ENCODE measurements at places on chromosomes 4 and X. TPM values are rescaled to one million over a fixed set of nuclear protein-coding genes. Genes with fewer than 3 reads are reported as not detected.

- no peak for DNase-seq
Observed at GRCh38 chr4:21248331-21248730, 548.1 kb downstream of the PACRGL start.

DNA sequence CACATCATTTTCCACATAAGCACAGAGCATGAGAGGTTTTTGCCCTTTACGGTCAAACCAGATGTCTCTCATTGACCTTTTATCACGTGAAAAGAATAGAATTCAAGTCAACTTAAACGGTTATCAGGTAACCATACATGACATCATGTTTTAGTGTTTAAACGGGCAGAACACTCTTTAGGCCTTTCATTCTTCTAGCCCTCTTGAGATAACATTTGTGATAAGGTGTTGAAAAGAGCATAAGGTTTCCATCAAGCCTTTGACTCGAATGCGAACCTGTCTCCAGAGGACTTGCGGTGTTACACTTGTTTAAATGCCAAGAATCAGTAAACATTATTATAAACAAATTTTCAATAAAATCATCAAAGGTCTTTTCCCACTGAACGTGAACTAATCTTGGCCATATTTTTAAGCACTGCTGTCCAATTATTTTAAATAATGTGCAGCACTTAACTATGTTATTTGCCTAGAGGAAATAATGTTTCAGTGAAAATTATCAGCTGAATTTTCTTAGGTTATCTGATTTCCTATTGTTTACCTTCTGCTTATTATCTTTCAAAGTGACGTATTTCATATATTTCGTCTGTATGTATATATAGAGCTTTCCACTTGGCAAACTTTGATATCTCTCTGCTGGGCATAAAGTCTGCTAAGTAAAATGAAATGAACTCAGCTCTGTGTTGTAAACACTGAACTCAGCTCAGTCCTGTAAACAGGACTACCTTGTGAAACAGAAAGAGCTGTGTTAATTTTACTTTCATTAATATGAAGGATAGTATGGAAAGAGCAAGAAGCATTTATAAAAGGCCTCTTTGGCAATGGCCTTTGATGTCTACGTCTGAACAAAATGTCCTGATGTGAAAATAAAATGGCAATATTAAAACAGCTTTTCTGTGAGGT lies 33.3 kb downstream of the TENM3 start:
- no peak for DNase-seq

DNA sequence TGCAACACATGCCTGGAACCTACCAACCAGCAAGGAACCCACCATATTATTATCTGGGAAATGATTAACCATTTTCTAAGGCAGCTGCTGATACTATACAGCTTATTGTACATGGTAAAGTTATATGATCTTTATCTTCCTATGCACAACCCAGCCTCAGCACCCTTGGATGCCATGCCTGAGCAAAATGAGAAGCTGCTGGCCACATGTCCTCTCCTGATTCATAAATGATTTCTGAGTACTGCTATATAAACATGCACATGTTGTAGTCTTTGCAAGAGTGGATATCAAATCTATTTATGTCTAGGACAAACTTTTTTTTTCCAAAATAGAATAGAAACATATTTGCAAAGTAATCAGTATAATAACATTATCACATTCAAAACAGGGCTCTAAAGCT lies 1043.6 kb downstream of the CCSER1 start:
- DNase-seq: no peak

- DNase-seq: no peak
Observed at GRCh38 chrX:66632981-66633380, 5.9 kb downstream of the EDA2R start.

GPRASP2 gene
- 13.9 TPM for total RNA-seq

DNA sequence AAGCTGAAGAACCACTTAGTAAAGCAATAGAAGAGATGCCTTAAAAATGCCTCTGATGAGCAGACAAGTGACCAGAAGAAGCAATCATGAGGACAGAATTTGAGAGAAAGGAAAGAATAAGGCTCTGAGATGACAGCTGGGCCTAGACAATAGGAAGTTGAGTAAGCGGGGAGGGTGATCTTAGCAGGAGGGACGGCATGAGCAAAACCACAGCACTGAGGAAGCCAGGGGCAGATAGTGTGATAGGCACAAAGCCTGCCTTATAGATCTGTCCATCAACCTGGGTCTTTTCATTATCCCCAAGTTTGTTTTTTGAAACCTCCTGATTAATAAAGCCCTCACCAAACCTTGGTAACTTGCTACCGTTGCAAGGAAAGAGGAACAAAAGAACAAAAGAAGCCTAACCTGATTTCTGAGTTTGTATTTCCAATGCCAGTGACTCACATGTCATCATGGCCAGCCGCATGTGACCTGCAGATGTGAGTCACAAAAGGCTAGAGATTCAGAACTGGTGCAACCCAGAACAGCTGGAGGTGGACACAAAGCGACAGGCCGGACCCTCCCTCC lies 55.7 kb upstream of the PPARGC1A start:
- no peak for DNase-seq

MRPS18C gene
- 85.4 TPM for total RNA-seq

GRCh38 chrX:118448273-118448783 lies 47.3 kb upstream of the DOCK11 start:
- no peak for DNase-seq

- no peak for DNase-seq
Observed at GRCh38 chr4:112201915-112202505, 29.6 kb upstream of the AP1AR start.

GLOD5 gene
- total RNA-seq: not detected

- DNase-seq: no peak
Observed at GRCh38 chrX:38055170-38055847, 49.0 kb downstream of the SYTL5 start.

DNA sequence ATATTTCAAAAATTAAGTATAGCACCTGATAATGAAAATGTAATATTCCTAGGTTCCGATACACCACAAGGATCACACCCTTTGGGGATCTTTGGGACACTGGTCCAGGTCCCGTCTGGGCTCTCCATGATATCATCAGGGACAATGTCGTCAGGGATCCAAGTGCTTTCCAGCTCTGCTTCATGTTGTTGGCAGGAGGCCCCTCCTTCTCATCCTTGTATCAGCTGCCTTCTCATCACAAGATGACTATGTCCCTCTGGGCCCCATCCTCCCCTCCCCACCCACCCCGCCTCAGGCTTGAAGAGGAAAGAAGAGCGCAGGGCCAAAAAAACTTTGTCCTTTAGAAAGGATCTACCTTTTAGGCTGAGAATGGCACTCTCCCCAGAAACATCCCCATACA lies 128.3 kb upstream of the KLF3 start:
- no peak for DNase-seq

DNA sequence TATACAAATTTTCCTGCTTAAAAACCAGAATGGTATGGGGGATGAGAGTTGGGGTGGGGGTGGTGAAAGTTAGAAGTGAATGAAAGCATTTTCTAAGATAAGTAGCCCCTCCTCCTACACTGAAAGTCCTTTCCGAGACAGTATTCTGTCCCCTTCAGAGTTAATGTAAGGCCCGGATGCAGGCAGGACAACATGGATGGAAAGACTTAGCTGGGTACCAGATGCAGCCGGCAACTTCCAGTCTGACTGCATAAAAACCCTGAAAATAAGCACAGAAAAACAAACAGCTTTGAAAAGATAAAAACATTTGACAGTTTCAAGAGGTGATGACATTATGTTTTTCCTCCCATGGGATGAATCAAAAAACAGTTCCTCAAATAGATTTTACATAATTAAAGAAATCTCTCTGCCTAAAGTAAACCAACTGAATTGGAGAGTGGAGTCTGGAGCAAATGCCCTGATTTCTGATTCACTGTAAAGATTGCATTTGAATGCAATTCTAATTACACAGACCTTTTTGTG lies 196.3 kb downstream of the GPAT3 start:
- DNase-seq: no peak

DNA sequence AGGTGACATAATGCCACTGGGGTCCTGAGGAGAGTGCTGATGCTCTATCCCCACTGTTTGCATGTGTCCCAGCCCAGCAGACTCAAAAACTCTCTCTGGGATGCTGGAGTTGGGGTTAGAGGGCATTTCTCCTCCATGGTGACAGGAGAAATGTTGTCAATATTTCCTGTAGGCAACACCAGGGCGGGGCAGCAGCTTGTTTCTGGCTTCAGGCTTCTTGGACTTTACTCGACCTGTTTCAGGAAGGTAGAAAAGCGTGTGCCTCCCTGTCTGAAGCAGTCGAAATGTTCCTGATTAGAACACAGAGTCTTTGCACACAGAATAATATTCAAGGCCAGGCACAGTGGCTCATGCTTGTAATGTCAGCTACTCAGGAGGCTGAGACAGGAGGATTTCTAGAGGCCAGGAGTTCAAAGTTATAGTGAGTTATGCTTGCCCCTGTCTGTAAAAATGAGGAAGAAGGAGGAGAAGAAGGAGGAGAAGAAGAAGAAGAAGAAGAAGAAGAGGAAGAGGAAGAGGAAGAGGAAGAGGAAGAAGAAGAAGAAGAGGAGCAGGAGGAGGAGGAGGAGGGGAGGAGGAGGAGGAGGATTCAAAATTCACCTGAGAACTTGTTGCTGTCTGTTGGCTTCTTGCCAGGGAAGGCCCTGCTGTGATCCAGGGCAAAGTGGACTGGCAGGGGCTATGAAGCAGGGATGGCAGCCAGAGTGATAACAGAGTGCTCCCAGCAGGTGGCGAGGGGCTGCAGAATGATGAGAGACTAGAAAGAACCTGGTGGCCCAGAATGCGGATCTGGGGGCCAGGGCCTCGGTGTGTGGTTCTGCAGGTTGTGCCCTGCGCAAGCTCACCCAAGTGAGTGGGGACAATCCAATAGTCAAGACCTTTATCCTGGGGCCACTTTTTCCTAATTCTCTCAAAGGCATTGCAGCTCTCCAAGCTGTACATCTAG lies 82.9 kb downstream of the RTL5 start:
- no peak for DNase-seq

DNA sequence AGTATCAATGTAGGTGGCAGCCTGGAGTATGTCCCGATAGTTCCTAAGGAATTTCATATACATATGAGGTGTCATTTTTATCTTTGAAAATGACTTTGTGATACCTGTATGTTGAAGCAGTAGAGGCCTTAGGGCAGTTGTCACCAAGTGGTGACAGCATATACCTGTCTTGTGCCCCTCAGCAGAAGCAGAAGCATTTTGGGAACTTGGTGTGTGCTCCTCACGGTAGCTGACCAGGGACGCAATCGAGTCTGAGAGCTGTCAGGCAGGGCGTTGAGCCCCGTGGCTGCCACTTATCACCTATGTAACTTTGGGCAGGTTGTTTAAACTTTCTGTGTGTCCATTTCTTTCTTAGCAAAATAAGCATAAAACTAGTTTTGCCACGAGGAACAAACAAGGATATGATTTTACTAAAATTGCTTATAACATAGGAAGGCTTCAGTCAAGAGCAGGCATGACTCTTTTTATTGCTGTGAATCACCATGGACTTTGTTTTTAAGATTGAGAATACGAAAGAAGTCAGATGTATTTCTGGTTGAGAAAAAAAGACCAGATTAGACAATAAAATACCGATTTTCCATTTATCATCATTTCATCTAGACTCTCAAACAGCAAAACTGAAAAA lies 161.5 kb downstream of the CPE start:
- no peak for DNase-seq

DNA sequence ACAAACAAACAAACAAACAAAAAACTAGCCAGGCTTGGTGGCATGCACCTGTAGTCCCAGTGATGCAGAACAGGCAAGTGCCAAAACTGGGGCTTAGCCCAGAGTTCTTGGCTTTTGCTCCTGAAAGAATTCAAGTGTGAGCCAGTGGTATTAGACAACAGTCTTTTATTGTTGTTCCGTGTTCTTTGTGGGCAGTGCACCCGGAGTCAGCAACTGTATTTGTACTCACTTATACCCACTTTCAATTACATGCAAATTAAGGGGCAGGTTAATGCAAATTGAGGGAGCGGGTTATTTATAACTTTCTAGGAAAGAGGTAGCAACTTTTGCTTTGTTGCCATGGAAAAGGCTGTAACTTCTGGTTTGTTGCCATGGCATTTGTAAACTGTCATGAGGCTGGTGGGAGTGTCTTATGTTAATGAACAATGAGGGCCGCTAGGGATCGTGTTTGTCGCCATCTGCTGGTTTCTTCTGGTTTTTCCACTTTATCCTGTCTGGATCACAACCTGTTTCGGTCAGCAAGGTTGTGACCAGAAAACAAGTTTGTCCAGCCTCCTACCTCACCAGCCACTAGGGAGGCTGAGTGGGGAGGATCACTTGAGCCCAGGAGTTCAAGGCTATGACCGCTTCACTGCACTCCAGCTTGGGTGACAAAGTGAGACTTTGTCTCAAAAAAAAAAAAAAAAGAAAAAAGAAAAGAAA lies 88.8 kb upstream of the ESX1 start:
- DNase-seq: peak; percentile 77

GRCh38 chr4:82583897-82584587 lies 22.3 kb upstream of the TMEM150C start:
- DNase-seq: no peak

DMRTC1 gene
- not detected for total RNA-seq

PPP2R3B gene
- 72.1 TPM for total RNA-seq

PPID gene
- total RNA-seq: 53.5 TPM

- no peak for DNase-seq
Observed at GRCh38 chr4:70863099-70863790, 23.6 kb upstream of the GRSF1 start.

NPY5R gene
- total RNA-seq: 5.7 TPM

ITIH6 gene
- total RNA-seq: not detected

DNA sequence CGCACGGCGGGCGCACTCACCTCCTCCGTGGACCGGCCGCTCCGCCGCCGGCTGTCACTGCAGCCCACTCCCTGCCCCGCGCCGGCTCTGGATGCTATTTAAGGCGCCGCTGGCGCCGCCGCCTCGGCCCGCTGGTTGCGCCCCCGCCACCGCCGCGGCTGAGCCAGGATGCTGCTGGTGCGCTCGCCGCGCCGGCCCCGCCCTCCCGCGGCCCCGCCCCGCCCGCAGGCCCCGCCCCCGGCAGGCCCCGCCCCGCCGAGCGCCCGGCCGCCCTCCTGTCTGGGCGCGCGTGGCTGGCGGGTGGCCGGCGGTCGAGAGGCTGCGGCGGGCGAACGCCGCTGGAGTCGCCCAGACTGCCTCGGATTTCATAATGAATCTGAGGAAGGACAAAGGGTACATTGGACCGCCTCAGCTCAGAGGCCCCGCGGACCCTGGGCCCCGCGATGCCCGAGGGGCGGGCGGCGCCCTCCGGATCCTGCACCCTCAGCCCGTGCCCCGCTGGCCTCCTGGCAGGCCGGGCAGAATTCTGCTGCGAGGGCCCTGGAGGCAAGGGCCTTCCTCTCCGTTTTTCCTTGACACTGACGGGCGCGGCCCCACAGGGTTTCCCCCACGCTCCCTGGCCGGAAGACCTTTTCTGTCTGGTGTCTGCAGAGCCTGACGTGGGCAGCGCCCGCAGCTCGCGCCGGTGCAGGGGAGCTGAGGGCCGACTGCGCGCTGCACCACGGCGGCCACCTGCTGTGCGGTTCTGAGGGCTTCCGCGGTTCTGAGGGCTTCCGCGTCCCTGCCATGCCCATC lies at the start of gene ACSL1:
ACSL1 (minus strand) TSS at position 73 of the 795 bp plus-strand sequence. CDS start 22,454 bp downstream, outside the sequence.
- peak; percentile 71 for DNase-seq

GRCh38 chr4:110088670-110089069 lies 109.7 kb downstream of the ELOVL6 start:
- no peak for DNase-seq

DNA sequence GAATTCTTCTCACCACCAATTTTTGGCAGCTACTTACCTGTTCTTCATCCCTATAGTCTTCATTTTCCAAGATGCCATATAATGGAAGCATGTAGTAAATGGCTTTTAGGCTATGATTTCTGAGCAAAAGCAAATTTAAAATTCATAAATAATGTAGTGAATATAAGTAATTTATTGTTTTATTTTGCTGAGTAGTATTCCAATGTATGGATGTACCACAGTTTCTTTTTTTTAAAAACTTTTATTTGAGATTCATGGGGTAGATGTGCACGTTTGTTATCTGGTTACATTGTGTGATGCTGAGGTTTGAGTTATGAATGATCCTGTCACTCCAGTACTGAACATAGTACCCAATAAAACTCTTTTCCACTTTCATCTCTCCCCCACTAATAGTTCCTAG lies 369.1 kb downstream of the IL15 start:
- no peak for DNase-seq
